Activated naive CD8-positive, alpha-beta T cell treated with anti-CD3 and anti-CD28 coated beads, Interleukin-2, amount 10 ng/mL, durations not matched to agents 7 days and 5 days (primary cell): ENCODE measurements at places on chromosomes 13 and 19. TPM values are rescaled to one million over a fixed set of nuclear protein-coding genes. Genes with fewer than 3 reads are reported as not detected.

Gene KLK3
- total RNA-seq: not detected

Gene APOE
- 12.9 TPM for total RNA-seq

- DNase-seq: no peak
Measured at GRCh38 chr19:3507371-3508120, 1.4 kb downstream of the FZR1 start.

DNA sequence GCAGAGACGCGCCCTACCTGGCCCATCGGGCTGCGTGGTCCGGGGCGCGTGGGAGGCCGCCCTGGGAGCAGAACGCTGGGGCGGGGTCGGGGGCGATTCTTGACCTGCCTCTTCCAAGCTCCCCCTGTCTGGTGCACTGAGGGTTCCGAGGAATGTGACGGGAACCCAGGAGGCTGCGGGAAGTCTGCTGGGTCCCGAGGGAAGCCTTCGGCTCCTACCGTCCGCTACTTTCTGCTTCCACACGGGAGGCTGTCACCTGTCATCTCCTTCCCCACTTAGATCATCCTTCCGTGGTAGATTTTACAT lies 781 bp upstream of the SPRYD7 start:
- no peak for DNase-seq

DNA sequence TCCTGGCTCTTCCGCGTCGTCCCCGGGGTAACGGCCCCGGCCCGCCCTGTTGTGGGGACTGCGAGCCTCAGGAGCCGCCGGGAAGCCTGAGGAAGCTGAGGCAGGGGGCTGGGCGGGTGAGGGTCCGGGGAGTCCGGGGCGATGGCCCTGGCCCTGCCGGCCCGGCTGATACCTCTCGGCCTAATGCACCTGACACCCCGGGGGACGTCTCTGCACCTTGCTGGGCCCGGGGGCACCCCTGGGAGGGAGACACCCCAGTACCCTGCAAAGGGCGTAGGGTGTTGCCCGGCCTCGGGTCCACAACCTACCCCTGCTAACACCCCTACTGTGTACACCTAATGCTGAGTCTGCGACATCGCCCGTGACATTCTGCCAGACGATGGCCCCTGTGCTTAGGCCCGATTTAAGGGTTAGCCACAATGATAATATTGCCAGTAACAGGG lies 410 bp downstream of the PIN1 start:
- DNase-seq: peak; percentile 42

- DNase-seq: no peak
Measured at GRCh38 chr13:111961651-111962192, 105.2 kb upstream of the SOX1 start.

DNA sequence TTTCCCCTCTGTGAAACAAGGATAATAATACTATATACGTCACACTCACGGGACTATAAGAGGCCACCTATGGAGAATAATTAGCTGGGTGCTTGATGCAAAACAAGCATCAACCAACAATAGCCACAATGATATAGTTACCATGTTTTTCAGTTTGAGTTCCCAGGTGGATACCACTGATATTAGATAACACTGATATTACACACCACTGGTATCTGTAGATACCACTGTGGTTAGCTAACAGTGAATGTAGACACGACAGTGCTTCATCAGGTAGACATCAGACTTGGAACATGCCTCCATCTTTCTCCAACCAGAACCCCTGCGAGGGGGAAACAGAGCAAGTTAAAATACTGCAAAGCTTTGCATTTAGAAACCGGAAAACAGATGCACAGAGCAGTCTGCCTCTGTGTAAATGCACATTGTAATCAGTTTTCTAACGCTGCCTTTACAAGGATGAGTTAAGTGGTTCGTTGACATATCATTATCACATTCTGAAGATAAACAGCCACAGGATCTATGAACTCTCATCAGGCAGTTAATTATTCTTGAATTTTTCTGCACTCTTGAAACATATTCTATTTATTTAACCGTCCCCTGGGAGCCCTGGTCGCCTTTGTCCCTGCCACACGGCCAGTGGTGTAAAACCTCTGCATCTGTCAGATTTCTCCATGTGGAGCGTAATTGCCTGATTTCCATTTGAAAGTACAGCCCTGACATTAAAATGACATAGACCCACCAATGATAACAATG lies 80.7 kb downstream of the RNASEH2B start:
- no peak for DNase-seq

- DNase-seq: no peak
Measured at GRCh38 chr13:113838711-113839201, 25.1 kb downstream of the GAS6 start.

- DNase-seq: no peak
Measured at GRCh38 chr19:5354403-5354802, 13.8 kb upstream of the PTPRS start.

- DNase-seq: no peak
Measured at GRCh38 chr19:48094129-48094854, 16.3 kb downstream of the PLA2G4C start.
